ENCODE measurements at places on chromosomes 2 and 18.

- no peak for DNase-seq
These were observed 56.3 kb upstream of the UBXN4 start for GRCh38 chr2:135685361-135685760.

DNA sequence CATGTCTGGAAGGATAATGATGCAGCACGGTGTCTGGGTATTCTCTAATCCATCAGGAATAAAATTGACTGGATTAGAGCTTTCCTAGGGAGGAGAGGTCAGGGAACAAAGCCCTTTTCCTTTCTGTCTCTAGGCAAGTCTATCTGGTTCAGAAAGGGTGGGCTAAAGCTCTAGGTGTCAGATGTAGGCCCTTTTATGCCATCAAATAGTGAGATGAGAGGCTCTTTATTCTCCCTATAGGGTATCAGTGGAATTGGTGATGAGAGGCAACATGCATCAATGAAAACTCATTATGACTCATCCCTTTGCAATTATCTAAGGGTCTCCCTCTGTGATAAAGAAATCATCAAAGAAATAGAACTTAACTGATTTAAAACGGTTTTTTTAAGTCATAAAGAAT, 328.0 kb upstream of the CRIM1 start:
- no peak for DNase-seq

GRCh38 chr2:67471681-67472080, 74.5 kb downstream of the ETAA1 start:
- DNase-seq: no peak

DNA sequence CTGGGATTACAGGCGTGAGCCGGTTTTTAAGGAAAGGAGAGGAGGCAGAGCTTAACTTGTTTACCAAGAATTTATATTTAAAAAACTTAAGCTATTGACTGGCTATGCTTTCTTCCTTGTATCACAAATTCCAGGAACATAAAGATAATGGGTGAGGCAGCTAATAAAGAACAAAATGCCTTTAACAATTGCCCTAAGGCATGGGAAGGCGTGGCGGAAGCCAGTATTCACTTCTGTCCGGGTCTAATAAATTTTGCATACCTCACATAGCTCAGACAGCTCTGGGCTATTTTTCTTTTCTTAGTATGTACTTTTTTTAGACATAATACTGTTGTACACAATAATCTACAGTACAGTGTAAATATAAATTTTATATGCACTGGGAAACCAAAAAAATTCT, 1.0 kb upstream of the LDAH start:
- DNase-seq: no peak
